Stimulated activated CD8-positive, alpha-beta memory T cell treated with anti-CD3 and anti-CD28 coated beads, Interleukin-7, amount 100 ng/mL, for 4 hours (primary cell): ENCODE measurements at places on chromosomes 16 and 17.

DNA sequence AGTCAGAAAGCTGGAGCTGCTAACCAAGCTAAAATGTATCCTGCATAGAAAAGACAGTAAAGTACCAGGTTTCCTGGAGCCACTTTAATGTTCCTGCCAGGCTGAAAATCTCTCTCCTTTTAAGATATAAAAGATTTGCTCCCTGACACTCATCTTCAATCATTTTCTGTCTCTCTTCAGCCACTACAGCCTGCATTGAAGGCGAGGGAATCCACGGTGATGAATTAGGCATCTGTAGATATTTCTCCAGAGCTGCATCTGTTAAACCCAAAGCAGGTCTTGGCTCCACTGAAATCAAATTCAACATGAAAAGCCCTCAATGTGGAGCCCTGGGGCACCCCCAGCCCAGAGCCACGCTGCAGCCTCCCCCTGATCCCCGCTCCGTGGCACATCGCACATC, 94.7 kb upstream of the CRHR1 start:
- no peak for DNase-seq

- peak; percentile 75 for DNase-seq
Observed at GRCh38 chr16:3171181-3171854, 16.7 kb upstream of the OR1F1 start.

DNA sequence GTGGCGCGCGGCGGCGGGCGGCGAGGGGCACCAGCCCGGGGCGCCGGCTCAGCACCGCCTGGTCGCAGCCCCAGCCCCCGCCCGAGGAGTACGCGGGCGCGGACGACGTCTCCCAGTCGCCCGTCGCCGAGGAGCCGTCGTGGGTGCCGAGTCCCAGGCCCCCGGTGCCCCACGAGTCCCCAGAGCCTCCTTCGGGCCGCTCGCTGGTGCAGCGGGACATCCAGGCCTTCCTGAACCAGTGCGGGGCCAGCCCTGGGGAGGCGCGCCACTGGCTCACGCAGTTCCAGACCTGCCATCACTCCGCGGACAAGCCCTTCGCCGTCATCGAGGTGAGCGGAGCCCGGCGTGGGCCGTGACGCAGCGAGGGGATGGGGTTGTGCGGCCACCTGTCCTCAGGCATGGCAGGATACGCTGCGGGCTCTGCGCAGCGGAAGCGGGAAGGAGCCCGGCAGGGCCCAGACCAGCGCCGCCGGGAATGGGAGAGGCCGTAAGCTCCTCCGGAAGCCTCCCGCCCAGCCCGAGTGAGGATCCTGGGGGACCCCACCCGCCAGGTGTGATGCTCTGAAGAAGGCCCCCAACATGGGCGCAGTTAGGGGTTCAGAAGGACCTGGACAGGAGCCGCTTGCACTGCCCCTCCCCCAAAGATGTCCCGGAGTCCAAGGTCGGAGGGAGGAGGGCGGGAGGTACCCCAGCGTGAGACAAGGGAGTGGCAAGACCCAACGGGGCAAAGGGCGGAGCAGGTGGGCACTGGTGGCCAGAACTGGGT, 522 bp downstream of the NAGS start:
- no peak for DNase-seq

GRCh38 chr16:53789137-53789536, 85.2 kb downstream of the FTO start:
- DNase-seq, result no peak

- DNase-seq, result no peak
Observed at GRCh38 chr17:50420419-50421112, 5.5 kb upstream of the ACSF2 start.
